ENCODE measurements at places on chromosomes 3 and 15.

GRCh38 chr3:148970271-148970670 lies 21.1 kb upstream of the GYG1 start:
- DNase-seq: no peak

GRCh38 chr15:47466357-47466756 lies 250.9 kb upstream of the SEMA6D start:
- DNase-seq: no peak

GRCh38 chr3:87397211-87397610 lies 120.8 kb upstream of the POU1F1 start:
- DNase-seq: no peak

- DNase-seq: no peak
These were observed 778.5 kb downstream of the NTRK3 start for GRCh38 chr15:87477737-87478686.

DNA sequence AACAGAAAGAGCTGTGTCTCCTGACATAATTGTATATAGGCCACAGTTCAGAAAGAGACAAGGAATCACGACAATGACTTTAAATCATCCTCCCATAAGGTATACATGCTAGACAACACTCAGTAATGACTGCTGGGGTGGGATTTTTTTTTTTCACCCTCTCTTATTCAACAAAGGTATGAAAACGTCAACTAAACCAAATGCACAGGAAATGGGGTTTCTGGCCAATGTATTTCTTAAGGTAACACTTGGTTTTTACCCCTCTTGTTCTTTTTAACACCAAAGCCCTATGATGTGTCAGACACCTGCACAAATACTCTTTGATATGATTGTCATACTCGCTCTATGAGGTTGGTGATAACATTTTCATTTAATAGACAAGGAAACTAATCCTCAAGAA lies 78.3 kb downstream of the MCF2L2 start:
- DNase-seq: no peak

GRCh38 chr3:169350228-169350627 lies 313.3 kb downstream of the MECOM start:
- DNase-seq: no peak

DNA sequence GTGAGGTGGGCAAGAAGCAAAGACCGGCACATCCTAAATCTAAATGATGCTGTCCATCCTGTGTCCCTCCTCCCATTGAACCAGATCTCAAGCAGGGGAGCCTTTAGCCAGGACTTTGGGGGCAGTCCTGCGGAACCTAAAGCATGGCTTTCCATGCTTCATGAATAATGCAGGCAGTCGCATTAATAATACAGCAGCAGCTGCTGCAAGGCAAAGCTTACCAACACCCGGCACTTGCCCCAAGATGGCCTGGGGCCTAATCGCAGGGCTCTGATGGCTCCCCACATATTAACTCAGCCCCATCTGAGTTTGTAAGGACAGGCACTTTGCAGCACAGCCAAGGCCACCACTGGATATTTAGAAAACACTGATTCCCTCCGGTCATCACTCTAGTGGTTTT lies 114.4 kb downstream of the NTRK3 start:
- no peak for DNase-seq

GRCh38 chr3:126014252-126014651 lies 45.3 kb downstream of the ROPN1B start:
- DNase-seq: no peak

DNA sequence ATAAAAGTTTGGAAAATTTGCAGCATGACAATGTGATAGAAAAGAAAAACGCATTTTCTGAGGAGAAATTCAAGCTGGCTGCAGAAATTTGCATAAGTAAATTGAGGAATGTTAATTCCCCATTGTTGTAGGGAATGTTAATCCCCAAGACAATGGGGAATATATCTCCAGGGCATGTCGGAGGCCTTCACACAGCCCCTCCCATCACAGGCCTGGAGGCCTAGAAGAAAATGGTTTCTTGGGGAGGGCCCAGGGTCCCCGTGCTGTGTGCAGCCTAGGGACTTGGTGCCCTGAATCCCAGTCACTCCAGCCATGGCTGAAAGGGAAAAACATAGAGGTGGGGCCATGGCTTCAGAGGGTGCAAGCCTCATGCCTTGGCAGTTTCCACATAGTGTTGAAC lies 101.1 kb downstream of the BOC start:
- no peak for DNase-seq

DNA sequence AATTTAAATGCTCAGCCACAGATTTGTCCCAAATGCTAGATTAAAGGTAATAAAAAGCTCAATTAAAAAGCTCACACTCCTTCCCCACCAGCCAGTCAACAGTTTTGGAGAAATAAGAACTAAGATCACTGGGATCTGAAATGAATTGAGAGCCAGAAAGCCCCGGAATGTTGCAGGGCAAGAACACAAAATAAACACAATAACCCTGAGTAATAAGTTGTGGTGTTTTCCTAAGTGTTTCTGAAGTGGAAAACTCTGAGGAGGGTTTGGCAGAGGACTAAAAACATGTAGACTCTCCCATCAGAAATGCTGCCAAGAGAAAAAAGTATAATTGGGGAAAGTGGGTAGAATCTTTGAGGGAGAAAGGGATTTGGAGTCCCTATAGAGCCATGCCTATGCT lies 127.8 kb downstream of the ABI3BP start:
- no peak for DNase-seq

DNA sequence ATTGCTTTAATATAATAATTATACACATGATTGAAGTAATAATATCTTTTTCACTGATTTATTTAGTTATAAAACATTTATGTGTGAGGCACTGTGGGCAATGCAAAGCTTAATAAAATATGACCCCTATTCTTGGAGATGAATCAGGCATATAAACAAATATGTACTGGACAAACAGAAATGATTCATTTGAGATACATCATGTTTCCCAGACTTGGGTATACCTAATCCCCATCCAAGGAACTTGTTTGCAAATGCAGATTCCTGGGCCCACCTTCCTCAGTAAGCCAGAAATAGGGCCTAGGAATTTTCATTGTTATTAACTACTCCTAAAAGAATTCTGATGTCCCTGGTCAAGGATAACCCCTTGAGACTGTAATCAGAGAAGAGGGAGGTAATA lies 184.2 kb downstream of the CHL1 start:
- no peak for DNase-seq

DNA sequence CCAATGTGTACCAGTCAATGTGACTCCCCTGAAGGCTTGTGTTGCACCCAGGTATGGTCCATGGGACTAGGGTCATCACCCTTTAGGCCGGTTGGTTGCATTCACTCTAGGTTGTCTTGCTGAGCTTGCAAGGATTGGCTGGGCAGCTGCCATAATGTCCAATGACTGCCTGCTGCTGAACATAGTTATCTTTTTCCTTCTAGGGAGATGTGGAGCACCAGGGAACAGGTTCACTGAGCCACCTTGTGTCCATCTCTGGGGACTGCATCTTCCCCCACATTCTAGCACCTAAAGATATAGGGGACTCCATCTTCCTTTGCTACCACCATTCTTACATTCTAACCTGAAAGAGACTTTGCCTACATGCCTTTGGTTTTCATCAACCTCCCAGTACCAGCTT lies 580.4 kb upstream of the TBL1XR1 start:
- peak; percentile 25 for DNase-seq

GRCh38 chr15:55824857-55825613 lies 82.1 kb upstream of the PRTG start:
- DNase-seq: no peak

DNA sequence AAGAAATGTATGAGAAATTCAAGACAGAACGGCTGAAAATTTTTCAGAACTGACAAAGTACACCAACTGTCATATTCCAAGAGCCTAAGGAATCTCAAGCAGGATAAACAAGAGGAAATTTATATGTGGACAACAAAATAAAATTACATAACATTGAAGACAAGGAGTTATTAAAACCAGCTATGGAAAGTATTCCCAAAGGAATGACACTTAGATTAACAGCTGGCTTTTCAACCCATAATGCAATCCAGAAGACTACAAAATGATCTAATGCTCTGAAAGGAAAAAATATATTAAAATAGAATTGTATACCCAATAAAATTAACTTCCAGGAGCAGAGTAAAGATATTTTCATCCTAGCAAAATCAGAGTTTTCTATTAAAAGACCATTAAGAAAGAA lies 132.2 kb upstream of the BNIP2 start:
- no peak for DNase-seq

GRCh38 chr3:85304360-85304964 lies 345.7 kb downstream of the CADM2 start:
- DNase-seq: no peak

GRCh38 chr3:34258271-34258998 lies 460.0 kb downstream of the PDCD6IP start:
- no peak for DNase-seq
